Activated CD4-positive, CD25-positive, alpha-beta regulatory T cell (primary cell): ENCODE measurements at places on chromosomes 3 and 15.

DNA sequence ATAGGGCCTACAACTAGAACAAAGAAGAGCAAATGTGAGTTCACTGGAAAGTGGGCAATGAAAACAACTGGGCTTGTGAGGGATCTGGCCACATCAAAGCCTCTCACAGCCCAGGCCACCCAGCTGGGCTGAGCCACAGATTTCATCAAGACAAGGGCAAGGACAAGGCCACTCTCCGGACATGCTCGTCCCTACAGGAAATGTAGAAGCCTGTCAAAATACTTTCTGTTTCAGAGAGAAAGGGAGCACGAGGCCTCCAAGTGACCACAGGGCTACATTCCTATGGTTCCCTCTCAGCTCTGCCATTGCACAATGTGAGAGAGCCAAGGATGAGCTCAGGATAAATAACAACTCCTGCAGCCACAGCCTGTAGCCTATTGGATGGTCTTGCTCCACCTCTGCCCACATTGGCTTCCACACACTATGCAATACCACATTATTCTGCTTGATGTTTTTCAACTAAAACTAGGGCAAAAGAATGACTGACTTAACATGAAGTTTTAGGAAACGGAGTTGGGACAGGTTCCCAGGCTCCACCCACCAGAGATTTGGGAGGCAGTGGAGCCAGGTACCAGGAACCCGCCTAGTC, 12.1 kb downstream of the TBC1D2B start:
- DNase-seq = no peak

DNA sequence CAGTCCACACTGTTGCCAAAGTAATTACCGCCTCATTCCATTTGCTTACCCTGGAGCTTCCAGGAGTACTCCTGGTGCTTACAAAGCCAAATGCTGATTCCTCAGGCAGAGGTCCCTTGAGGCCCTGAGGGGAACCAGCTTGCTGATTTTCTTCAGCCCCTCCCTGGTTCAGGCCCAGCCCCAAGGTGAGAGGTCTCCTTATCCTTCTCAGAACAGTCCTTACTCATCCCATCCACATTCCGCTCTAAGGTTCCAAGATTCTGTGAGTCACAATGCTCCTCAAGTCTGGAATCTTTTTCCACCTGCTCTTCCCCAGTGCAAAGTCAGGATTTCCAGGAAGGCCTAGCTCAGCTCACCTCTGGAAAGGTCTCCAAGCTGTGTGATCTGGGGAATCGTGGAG, 1.8 kb upstream of the ATP10A start:
- no peak for DNase-seq

GRCh38 chr15:33309602-33310276, 1.0 kb upstream of the RYR3 start:
- no peak for DNase-seq

GRCh38 chr15:41483115-41483514, 10.6 kb upstream of the ITPKA start:
- no peak for DNase-seq

DNA sequence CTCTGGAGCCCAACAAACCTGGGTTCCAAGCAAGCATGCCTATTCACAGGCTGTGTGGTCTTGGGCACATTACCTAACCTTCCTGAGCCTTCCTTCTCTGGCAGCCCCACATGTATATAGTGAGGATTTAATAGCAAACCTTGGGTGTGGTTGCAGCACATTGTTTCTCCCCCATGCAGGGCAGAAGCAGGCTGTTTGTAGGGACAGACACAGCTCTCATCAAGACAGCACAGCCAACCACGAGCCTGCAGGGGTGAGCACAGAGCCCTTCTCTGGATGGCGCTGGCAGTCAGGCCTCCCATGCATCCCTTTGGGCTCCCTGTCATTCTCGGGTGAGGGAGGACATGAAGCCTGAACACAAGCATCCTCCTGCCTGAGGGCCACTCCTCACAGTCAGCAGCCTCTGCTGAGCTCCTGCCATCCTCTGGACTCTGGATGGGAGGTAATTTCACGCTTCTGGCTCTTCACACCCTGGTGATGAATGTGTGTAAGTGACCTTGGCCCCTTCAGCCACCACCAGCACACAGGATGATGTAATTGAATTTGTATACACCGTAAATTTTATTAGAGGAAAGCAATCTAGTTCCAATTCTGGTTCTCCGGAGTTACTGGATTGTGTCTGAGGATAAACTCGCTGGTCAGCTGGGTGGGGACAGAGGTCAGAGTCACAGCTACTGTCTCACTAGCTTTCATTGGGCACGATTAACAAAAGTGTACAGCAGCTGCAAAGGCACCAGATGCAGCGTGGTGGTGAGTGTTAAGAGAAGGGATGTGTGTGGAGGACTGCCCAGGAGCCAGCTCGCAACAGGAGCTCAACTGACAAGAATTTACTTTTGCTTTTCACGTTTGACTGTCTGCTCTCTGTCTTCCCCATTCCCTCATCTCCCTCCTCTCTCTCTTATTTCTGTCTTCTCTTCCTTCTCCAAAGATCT, 118.1 kb downstream of the CLSTN2 start:
- DNase-seq = no peak

- no peak for DNase-seq
Measured at GRCh38 chr3:14133876-14134275, 9.0 kb downstream of the TMEM43 start.

DNA sequence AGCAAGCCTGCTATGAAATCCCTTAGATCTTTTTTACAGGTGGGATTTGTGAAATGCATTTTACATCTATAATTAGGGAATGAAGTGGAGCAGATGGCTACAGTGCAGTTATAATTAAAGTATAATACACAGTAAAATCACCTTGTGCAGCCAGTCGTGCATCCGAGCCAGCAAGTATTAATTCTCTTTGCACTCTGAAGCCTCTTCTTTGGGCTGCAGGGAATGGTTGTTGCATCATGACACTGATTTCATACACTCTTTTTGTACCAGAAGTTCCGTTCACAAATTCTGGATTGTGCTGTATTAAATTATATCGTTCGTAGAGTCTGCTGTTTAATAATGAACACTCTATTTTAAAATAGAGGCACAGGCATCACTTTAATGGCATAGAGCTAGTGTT, 28.7 kb upstream of the TP63 start:
- DNase-seq = no peak

DNA sequence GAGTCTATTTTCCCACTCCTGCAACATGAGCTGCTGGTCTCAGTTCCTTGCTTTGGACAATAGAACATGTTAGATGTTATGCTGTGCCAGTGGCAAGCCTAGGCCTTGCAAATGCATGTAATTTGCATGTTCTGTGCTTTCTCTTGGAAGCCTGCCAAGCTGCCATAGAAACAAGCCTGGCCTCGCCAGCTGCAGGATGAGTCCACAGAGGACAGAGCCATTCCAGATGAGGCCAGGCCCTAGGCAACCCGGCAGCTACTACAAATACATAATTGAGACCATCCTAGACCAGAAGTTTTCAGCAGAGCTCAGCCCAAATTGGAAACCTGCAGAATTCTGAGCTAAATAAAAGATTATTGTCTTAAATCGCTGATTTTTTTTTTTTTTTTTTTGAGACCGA, 39.6 kb downstream of the TRIM69 start:
- DNase-seq = no peak

DNA sequence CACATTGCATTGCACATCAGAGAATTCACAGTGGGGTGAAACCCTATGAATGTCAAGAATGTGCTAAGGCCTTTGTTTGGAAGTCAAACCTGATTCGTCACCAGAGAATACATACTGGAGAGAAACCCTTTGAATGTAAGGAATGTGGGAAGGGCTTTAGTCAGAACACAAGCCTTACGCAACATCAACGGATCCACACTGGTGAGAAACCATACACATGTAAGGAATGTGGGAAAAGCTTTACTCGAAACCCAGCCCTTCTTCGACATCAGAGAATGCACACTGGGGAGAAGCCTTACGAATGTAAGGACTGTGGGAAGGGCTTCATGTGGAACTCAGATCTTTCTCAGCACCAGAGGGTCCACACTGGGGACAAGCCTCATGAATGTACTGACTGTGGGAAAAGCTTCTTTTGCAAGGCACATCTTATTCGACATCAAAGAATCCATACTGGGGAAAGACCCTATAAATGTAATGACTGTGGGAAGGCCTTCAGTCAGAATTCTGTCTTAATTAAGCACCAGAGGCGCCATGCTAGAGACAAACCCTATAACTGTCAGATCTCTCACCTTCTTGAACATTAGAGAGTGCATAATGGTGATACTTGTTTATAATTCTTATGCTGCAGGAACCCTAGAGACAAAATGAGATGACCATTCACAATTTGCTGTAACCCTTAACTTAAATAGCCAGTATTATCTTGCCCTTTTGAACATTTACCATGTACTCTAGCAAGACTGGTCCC, 9.0 kb downstream of the ZNF662 start:
- no peak for DNase-seq

DNA sequence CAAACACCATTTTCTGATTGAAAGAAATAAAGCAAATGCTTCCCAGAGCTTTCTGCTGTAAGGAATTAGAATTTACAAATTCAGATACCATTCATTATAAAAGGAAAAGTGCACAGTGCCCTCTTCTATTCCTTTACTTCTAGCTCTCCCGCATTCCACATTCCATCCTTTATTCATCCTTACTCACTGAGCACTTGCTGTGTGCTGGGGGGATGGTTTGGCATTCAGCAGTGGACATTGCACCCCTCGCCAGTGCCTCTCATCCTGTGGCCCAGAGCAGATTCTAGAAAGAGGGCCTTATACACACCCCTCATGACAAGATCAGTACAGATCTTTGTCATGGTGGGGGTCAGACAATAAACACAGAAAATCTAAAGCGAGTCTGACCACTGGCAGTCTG, 73.0 kb downstream of the MGLL start:
- no peak for DNase-seq

- no peak for DNase-seq
Measured at GRCh38 chr15:82910721-82911120, 41.8 kb downstream of the HOMER2 start.

DNA sequence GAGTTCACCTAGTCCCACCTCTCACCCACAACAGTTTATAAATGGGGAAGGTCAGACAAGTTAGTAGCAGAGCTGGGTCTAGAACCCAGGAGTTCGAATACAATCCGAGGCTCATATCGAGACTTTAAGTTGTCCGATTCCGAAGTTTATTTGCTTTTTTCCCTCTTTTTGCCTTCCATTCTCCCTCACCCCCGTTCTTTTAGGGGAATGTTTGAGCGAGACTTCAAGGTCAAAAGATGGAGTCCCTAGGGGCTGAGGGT, 7.3 kb downstream of the BCL6 start:
- DNase-seq = no peak

DNA sequence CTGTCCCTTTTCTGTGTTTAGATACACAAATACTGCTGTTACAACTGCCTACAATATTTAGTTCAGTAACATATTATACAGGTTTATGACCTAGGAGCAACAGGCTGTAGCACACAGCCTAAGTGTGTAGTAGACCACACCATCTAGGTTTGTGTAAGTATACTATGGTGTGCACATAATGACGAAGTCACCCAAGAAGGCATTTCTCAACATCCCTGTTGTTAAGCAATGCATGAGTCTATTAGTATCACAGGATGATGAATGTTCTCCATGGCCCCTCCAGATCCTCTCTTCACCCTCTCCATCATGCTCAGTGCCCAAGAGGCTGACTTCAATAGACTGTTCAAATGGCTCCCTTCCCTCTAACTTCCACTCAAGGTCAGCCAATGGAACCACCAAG, 14.6 kb upstream of the SEC62 start:
- DNase-seq = no peak

GRCh38 chr15:66224946-66225345, 28.6 kb downstream of the MEGF11 start:
- DNase-seq = no peak

GRCh38 chr3:52506266-52506966, 11.3 kb downstream of the STAB1 start:
- no peak for DNase-seq

GRCh38 chr3:124628863-124629262, 101.4 kb upstream of the UMPS start:
- DNase-seq = no peak

- no peak for DNase-seq
Measured at GRCh38 chr3:105905328-105905727, 36.5 kb upstream of the CBLB start.

DNA sequence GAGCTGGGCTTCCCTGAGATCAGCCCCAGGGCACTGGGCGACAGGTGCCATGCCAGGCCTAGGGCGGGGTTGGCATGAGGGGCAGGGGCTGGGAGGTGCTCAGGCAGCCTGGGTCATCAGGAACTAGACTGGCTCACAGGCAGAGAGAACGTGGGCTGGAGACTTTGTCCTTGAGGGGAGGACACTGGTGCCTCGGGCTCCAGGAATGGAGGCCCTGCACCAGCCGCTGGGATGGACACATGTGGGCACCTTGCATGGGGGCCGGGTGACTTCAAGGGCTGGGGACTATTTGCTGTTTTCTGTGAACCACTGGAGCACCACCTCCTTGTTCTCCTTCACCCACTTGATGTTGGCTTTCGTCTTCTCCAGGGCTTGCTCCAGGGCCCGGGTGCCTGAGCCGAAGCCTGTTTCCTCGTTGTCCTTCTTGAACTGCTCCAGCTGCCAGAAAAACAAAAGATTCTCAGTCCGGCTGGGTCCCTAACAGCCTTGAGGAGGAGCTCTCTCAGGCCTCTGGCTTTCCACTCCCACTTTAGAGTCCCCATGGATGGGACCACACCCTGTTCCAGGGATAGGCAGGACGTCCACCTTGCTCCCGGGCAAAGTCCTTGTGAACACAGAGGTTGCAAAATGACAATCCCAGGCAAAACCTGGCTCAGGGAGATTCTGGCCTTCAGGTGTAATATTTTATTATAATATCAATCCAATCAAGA, 9.1 kb downstream of the MESP2 start:
- no peak for DNase-seq

DNA sequence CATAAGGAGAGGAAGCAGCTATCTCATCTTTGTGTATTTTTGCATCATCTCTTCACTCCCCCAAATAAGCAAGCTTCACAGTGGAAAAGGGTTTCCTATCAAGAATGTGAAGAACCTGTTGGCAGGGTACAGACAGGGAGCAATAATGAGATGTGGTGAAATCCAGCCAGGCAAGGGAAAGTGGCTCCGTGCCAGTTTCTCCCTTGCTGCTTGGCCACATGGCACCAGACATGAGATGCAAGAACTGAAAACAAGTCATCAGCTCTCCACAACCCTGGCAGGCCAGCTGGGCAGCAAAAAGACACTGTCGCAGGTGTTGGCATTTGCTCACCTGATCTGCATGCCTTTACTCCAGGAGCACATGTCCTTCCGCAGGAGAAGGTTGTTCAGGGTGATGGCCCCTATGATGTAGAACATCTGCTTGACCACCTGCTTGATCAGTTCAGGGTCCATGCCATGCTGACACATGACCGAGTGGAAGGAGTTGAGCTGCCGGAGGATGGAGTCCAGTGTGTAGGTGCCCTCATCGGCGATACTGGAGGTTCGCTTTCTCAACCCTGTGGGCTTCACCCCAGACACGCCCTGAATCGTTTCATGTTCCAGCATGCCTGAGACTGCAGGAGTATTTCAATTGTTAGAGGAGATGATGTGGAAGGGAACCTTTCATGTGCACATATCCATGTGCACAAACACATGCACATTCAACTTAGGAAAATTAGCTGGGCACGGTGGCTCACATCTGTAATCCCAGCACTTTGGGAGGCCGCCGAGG, 23.3 kb upstream of the MYO5C start:
- no peak for DNase-seq

GRCh38 chr3:184474897-184475296, 86.7 kb upstream of the EPHB3 start:
- DNase-seq = no peak
